Midbrain (tissue), 1 donor: ENCODE measurements at places on chromosomes 3 and 15.

- DNase-seq = peak; percentile 22
These were observed 212.6 kb upstream of the SEMA6D start for GRCh38 chr15:47504624-47505256.

DNA sequence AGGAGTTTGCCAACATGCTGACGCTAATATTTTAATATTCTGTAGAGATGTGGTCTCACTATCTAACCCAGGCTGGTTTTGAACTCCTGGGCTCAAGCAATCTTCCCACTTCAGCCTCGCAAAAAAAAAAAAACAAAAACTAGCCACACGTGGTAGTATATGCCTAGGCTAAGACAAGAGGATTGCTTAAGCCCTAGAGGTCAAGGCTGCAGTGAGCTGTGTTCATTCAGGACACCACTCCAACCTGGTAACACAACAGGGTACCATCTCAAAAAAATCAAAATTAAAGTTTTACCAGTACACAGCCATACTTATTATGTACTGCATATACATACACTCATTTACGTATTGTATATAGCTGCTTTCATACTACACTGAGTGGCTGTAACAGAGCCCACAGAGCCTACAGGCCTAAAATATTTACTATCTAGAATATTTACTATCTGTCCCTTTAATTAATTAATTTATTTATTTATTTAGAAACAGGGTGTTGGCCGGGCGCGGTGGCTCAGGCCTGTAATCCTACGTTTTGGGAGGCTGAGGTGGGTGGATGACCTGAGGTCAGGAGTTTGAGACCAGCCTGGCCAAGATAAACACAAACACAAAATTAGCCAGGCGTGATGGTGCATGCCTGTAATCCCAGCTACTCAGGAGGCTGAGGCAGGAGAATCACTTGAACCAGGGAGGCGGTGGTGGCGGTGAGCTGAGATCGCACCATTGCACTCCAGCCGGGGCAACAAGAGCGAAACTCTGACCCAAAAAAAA is 23.2 kb downstream of the SMARCC1 start:
- no peak for DNase-seq

DNA sequence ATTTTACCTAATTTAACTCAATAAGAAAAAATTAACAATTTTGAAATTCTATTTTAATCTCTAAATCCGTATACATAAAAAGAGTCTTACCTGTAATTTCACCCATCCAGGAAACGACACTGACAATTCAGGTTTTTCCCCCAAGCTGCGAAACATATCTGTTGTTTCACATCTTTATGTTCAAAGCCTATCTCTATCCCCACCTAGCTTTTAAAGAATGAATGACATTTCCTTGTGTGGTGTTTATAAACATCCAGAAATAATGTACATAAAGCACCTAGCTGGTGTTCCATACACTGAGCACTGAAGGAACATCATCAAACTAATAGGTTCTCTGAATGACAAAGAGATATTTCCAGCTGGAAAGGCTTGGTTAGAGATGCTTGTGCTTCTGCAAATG is 867.8 kb downstream of the SQOR start:
- DNase-seq = no peak

DNA sequence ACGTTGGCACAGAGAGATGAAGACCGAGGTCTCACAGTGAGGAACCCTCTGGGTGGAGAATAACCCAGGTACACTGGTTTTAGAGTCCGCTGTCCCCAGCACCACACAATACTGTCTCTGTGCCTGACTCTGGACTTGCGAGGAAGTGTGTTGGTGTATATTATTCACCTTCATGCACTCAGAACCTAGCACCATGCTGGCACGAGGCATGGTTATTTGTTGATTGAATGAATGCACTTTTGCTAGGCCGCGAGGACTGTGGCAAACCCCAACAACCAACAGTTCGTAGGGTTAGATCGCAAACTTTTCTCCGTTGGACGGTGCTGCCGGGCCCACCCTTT is 484 bp upstream of the C3orf52 start:
- DNase-seq = no peak

DNA sequence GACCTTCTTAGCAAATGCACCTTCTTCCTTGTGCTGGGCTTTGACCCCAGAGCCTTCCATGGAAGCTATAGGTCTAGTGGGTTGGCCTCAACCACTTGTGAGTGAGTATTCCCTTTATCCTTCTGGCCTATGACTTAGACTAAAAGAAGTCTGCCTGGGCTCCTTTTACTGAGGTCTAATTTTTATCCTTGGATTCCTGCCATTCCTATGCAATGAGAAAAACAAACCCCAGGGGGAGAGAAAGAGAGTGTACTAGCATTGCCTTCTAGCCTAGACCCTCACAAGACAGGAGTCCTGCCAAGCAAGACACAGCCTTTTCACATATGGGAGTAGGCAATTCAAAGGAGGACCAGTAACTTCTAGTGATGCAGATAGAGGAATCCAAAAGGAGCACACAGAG is 155.4 kb downstream of the PPM1L start:
- no peak for DNase-seq

GRCh38 chr3:195410546-195410945 is 32.3 kb downstream of the ACAP2 start:
- DNase-seq = no peak

GRCh38 chr3:194097141-194097882 is 38.6 kb upstream of the HES1 start:
- DNase-seq = no peak

DNA sequence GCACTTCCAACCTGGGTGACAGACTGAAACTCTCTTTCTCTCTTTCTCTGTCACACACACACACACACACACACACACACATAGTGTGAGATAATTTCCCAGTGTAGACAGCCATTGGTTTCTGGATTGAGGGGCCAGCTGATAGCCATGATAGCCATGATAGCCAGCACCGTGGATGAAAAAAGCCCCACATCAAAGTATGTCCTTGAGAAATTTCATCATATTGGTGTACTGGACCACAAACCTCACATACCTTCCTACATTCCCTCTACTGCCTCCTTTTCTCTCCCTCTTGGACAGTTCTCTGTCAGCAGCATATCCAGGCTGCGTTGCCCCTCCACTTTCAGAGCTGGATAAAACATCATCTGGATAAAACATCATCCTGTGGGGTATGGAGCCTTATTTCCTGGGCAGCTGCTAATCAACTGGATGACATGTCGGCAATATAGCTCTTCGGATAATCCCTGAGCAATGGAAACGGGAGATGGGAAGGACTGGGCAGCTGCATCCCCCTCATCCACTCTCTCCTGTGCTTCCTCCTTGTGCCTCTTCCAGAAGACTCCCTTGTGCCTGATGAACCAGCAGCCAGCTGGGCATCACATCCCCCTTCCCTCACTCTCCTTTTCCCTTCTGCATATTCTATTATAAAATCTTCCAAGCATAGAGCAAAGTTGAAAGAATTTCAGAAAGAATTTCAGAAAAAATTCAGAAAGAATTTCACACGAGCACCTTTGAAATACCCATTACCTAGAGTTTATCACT is 39.3 kb downstream of the GRK7 start:
- no peak for DNase-seq

GRCh38 chr3:145639875-145640274 is 521.1 kb downstream of the PLOD2 start:
- no peak for DNase-seq

- DNase-seq = no peak
These were observed 9.2 kb downstream of the SHQ1 start for GRCh38 chr3:72839057-72839456.

DNA sequence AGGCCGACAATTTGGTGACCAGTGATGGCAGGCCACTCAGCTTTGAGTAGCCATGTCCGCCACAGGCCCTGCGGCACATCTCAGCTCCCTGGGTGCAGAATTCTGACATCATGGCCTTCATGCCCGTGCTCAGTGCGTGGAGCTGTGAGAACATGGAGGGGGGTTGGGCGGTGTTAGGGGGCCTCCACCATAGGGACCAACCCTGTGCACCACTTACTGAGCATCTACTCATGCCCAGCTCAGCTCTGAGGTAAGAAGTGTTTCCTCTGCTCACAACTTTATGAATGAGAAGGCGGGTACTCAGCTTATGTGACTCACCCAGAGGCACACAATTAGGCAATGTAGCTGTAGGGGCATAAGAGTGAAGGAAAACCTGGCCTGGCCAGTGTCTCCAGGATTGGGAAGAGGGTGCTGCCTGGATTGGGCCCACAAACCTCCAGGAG is 10.5 kb downstream of the ACOX2 start:
- DNase-seq = no peak

GRCh38 chr3:122102191-122102935 is 47.2 kb downstream of the CD86 start:
- DNase-seq = no peak
